ENCODE measurements at places on chromosomes 13 and 19.

DNA sequence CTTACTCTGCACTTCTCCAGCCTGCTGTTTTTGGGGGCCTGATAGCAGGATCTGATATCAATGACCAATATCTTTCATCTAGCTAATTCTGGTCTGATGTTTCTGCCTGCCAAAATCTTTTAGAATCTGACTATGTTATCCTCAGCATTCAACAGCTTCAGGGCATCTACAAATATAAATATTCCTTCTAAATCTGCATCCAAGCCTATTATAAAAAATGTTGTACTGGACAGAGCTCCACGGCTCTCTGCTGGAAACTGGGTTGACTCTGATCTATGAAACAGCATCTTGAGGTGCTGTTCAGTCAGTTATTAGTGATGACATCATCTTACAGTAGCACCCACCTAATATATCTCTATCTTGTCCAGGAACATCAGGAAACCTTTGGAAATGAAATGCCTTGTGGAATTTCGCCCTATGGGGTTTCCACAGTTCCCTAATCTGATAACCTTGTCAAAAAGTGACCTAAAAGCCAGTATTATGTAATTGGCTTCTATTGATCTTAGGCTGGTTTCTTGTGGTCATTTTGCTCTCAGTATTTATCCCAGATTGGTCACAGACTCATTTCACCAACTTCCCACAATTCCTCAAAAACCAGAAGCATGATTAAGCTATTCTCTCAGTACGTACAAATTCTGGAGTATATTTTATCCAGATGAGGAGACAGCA lies 33.0 kb downstream of the ERICH6B start:
- DNase-seq: no peak

DNA sequence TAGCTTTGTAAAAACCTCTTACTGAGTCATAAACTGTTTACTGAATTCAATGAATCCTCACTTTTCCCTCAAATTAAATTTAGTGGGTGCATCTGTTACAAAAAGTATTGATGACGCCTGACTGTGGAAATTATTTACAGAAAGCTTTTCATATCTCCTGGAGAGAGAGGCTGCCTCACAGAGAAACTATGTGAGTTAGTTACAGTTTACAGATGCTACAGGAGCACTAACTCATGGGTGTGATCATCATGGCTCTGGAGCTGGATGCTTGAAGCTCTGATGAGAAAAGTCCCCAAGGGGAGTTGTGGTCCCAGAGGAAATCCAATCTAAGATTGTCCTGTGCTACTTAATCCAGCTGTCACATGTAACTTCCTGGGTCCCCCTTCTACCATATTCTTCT lies 590.8 kb downstream of the LMO7 start:
- DNase-seq: no peak

GRCh38 chr13:76942363-76942762 lies 5.9 kb upstream of the ACOD1 start:
- DNase-seq: no peak

DNA sequence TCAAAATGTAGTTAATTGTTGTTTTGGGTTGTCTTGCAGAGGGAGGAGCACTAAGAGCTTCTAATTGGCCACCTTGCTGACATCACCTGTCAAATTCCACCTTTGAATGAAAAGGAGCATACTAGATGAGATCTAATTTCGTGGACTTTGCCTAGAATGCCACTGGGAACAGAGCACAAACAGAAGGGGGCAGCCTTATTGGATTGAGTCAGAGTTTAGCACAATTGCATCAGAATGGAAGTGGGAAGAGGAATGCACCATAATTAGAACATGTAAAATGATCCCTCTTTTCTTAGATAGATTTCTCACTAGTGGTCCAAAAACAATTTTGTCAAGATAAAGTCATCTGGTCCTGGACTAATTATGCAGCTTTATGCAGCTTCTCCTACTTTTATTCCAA lies 1552.2 kb downstream of the PCDH9 start:
- DNase-seq: no peak

GRCh38 chr13:72963762-72964161 lies 95.0 kb upstream of the KLF5 start:
- no peak for DNase-seq

DNA sequence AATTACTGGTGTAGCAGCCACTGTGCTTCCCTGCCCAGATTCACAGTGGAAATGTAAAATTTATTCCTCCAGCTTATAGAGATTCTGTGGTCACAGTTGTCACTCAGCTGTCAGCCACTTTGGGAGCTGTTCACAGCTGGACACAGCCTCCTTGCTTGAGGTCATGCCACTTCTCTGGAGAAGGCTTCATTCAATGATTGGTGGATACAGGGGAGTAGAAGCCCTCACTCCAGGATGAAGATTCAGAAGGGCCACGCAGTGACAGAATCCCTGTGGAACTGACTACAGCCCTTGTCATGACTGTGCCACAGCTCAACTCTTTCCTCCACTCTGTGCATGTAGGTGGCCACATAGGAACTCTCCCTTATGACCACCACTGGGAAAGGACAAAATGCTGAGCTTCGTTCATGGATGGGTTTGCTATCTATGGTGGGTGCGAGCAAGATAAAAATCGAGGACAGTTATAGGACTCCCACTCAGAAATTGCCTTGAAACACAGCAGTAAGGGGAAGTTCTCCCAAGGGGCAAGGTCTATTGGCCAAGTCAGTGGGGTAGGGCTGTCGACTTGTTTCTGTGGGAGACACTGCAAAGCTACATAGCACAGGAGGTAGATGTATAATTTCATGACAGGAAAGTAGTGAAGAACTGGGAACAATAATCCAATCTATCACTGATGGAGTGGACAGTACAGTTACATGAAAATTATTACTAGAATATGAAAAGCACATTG lies 98.7 kb downstream of the CCNA1 start:
- DNase-seq: no peak

DNA sequence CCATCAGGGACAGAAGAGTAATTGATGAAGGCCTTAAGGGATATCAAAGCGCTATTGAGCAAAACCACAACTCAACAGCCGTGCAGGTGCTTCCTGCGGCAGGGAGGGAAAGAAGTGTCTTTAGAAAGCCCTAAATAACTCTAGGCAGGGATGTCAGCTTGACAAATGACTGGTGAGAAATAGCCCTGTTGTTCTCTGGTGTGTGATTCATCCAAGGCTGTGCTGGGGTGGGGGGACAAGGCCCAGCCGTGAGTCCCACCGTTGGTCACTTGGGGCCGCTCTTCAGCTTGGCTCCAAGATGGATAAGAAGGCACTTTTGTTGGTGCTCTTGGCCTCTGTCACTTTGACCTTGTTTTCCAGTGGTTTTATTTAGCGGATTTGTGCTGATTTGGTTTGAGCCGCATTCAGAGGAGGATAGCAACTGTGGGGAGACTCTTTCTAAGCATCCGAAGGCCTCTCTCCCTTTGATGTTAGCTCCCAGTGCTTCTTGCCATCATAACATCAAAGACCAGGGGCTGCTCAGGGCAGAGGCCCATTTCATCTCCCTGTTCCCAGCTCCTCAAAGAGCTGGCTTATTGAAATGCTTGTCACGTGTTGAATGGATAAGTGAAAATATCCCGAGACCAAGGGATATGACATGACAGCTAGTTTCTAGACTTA lies 130.3 kb upstream of the SERP2 start:
- DNase-seq: peak; percentile 60

DNA sequence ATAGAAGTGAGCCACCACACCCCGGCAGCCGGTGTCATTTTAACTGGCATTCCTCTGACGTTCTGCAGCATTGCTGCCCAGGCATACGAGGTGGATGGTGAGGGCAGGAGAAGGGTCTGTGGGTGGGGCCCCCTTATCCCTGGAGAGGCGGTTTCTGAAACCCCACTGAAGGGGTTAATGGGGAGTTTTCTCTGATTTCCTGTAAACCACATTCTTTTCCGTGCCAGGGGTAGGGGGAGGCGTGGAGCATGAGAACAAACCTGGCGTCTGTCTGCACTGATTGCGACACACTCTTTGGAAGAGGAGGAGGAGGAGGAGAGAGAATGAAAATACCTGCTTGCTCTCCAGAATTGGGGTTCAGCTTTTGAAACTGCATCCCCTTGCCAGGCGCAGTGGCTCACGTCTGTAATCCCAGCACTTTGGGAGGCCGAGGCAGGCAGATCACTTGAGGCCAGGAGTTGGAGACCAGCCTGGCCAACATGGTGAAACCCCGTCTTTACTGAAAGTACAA lies 2.7 kb upstream of the C3 start:
- no peak for DNase-seq

DNA sequence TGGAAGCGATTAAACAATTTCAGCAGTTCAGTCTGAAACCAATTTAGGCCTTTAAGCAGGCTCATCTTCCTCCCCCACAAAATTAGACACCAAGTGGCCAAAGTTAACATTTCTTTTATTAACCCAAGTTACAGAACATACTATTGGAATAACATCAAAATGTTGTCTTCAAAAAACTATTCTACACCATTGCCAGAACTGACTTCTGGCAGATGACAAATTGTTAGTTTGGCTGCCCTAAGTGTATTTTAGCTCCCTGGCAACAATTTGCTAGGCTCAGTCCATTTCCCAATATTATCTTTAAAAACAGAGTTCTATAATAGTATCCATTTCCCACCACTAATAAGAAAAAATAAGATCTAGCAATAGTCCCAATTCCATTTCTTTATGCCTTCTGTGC lies 107.8 kb downstream of the SGCG start:
- no peak for DNase-seq

DNA sequence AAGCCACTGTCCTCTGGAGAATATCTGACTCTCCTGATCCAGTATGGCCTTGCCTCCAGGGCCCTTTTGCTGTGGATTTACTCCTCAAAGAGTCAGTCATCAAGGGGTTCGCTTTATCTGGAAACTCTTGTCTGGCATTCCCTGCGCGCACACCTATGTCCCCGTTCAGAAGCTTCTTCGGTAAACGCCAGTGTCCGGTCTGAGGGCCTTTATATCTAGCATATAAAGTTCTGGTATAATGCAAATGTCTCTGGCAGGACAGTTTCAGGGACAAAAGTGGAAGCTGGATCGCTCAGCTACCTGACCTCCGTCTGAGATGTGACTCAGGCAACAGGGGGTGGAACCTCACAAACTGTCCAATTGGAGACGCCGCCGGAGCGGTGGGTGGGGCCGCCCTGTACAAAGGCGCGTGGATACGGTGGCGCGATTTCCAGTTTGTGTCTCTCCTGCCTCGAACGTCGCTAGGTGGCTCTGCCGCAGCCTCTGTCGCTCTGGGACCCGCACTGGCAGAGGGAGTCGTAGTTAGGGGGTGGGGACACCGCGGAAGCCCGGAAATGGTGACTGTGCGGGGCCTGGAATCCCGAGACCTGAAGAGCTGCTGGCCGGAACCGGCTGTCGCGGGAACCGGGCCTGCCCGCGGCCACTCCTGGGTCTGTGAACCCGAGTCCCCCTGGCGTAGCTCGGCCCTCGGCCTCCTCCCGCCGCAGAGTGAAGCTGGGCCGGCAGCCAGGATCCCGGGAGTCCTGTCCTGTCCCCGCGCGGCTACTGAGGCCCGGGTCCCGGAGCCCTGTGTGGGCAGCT lies 10.6 kb upstream of the ZNF709 start:
- peak; percentile 97 for DNase-seq

- no peak for DNase-seq
These were observed 340.6 kb upstream of the KLHL1 start for GRCh38 chr13:70448820-70449219.

DNA sequence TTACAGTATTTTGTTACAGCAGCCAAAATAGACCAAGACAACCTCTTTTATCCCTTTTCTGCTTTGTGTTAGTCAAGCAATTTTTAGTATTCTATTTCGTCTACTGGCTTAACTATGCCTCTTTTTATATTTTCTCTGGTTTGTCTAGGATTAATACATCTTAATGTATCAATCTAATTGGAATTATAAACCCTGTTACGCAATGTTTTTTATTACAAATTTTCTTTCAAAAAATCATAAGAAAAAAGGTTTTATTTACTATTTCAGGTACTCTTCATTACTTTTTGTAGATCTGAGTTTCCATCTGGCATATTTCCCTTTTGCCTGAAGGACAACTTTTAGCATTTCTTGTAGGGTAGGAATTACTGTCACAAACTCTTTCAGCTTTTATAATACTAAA lies 275.3 kb downstream of the DIAPH3 start:
- no peak for DNase-seq

DNA sequence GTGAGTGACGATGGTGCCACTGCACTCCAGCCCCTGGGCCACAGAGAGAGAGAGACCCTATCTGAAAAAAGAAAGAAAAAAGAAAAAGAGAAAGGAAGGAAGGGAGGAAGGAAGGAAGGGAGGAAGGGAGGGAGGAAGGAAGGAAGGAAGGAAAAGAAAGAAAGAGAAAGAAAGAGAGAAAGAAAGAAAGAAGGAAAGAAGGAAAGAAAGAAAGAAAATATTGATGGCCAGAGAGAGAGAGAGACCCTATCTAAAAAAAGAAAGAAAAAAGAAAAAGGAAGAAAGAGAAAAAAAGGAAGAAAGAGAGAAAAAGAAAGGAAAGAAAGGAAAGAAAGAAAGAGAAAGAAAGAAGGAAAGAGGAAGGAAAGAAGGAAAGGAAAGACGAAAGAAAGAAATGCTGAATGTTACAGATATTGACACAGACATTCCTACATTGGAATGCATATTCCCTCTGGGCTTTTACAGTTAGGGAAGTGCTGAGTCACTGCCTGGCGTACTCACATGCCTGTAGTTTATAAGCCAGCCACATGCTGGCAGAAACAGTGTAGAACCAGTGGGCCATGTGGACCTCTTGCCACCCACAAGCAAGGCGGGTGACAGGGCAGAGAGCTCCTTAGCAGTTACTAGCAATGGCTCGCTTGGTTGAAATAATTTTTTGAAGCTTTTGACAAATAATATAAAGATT lies 34.6 kb upstream of the SLC46A3 start:
- DNase-seq: peak; percentile 73

- no peak for DNase-seq
These were observed 85.8 kb downstream of the RAB20 start for GRCh38 chr13:110475550-110476219.

DNA sequence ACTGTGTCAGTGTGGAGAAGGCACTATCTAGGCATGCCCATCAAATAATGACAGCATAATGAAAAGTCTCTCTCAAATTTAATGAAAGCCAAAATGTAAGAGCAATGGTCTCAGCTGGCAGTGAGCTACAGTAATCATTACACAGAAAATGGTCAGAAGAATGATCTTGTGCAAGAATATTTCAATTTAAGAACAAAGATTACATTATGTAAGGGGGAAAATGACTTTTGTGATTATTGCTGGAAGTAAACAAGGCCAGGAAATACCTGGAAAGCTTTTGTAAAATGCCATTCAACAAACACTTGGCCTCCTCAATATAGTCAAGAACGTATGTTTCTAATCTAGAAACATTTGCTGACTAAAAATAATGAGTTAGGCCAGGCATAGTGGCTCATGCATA lies 89.1 kb downstream of the CAB39L start:
- no peak for DNase-seq

DNA sequence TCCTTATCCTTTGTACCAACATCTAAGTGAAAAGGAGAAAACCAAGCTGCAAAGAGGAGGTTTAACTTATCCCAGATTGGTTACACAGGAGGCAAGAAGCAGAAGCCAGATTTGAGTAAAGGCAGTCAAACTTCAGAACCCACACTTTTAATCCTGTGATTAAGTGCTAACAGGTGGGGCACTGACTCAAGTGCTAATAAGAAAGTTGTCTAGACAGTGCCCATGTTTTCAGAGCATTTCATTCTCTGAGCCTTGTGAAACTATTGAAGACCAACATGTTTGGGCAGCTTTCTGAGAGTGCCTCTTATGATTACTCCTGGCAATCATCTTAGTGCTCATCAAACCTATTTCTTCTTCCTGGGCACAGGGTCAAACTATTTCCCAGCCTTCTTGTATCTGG lies 380.8 kb downstream of the KCNRG start:
- no peak for DNase-seq

- DNase-seq: no peak
These were observed 4.8 kb downstream of the KLF16 start for GRCh38 chr19:1858412-1859081.
